ENCODE measurements at places on chromosomes 5 and 9. TPM values are rescaled to one million over a fixed set of nuclear protein-coding genes. Genes with fewer than 3 reads are reported as not detected.
A peak's percentile ranks its signal among the peaks of the same experiment; 100 is the strongest.

- peak overlapping the region; percentile 93 for H3K4me3 ChIP-seq
- peaks cover 14% of the 10 kb centered on the region for H3K36me3 ChIP-seq
- DNase-seq, result no peak
- H3K4me1 ChIP-seq, result peaks cover 5% of the 10 kb centered on the region
- H3K27me3 ChIP-seq, result no peaks in the 10 kb centered on the region
Measured at GRCh38 chr5:134845335-134845851, 375 bp upstream of the C5orf24 start.

The CARTPT gene
- total RNA-seq, result not detected

DNA sequence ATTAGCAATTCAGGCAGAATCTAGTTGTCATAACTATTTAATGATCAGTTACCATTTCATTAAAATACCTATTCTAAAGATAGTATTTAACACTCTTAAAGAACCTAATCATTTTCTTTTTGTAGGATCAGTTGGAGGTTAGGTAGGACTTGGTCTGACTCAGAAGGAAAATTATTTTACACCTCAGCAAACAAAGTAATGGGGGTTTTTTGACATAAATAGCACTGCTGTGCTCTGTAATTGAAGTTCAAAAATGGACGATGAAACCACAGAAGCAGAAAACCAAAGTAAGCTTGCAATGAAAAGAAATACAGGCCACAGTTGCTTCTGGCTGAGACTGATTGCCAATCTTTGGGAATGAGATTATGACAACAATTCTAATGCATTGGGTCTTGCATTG, 187.0 kb upstream of the TRPM3 start:
- H3K27ac ChIP-seq, result no peak overlapping the region
- H3K36me3 ChIP-seq, result no peaks in the 10 kb centered on the region
- H3K4me3 ChIP-seq, result no peak overlapping the region
- no peak for DNase-seq
- no peaks in the 10 kb centered on the region for H3K27me3 ChIP-seq

The SPATA31A3 gene
- total RNA-seq, result not detected

DNA sequence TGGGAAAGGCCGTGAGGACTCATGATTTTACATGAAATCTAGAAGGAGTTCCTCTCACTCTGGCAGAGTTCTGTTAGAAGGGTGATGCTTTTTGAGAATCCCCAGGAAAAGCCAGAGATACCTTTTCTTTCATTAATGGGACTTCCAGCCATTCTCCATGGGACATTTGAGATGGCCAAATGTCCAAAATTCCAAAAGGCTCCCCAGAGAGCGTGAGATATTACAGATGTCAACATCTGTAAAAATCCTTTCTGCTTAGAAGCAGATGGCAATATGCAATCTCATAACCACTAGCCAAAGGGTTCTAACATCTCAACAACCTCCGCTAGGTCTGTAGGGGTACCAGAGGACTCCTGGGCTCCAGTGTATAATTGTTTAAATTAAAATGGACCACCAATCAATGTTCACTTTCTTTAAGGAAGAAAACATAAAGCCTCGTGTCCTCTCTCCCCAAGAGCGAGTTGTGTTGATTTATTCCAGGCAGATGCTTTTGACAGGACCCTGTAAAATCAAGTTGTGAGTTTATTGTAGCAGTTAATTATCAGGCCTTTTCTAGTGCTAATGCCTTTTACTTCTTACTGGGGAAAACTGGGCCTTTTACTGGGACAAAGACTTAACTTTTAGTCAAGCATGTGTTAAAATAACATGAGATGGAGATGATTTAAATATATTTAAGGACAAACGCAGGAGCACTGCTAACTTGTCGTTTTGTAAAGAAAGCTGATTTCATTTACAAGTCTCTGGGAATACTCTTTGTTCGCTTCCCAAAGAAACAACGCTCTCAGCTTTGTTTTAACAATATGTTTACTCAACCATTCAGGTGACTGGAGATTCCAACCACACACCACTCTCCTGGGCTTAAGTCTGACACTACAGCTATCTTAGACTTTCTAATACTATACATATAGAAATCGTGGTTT, 4.8 kb downstream of the GAS1 start:
- H3K4me1 ChIP-seq, result no peaks in the 10 kb centered on the region
- no peaks in the 10 kb centered on the region for H3K27me3 ChIP-seq
- no peak overlapping the region for H3K27ac ChIP-seq
- H3K36me3 ChIP-seq, result no peaks in the 10 kb centered on the region
- no peak for DNase-seq

Data from Peyer's patch (tissue), 4 donors.